ENCODE measurements at places on chromosomes 5 and 9.

GRCh38 chr5:175867587-175868347 is 3.6 kb upstream of the CPLX2 start:
- no peak for DNase-seq

DNA sequence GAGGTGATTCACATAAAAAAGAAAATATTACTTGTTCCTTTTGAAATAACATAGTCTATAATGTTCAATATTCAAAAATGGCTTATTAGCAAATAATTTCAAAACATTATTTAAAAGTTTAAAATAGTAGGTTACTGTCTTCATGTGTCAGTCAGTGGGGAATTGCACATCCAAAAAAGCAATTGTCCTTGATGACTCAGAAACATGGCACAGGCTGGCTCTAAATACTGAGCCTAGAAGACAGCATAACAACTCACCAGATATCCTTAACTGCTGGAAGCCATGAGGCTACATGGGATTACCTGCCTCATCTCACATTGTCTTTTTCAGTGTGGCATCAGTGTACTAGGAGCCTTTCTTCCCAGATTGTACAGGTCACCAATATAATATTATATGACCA is 439.5 kb upstream of the RGMB start:
- no peak for DNase-seq

DNA sequence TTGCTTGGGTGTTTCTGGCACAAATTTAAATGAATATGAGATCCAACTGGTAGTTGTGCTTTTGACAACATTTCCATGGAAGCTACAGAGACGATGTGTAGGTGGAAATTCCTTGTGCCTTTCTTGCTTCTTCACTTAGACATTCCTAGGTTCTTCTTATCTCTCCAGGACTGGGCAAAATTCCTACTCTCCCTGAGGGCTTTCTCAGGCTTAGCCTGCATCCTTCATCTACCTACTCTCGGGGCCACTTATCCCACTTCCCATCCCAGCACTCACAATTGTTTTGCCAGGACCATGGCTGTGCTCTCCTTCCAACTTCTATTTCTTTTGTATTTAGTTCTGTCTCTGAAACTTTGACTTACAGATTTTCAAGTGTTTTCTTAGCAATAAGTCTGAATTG is 17.8 kb upstream of the SPINK1 start:
- no peak for DNase-seq

DNA sequence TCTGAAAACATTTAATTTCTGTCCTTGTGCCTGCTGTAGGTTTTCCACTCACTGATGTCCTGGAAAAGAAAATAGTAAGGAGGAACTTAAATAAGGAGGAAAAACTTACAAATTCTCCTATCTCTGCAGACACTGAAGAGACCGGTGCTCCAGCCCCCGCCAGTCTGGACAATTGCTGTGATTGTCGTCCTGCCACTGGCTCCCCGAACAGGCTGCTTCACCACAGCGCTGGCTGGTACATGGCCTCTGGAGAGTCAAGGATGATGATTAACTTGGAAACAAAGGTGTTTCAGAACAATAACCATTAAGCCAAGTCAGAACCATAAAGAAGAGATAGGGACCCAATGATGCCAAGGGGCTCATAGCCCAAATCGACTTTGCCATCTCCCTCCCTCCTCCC is 7.3 kb downstream of the PLAC8L1 start:
- DNase-seq: no peak

- peak; percentile 62 for DNase-seq
These were observed 170.3 kb downstream of the PDZD2 start for GRCh38 chr5:31809050-31809870.

DNA sequence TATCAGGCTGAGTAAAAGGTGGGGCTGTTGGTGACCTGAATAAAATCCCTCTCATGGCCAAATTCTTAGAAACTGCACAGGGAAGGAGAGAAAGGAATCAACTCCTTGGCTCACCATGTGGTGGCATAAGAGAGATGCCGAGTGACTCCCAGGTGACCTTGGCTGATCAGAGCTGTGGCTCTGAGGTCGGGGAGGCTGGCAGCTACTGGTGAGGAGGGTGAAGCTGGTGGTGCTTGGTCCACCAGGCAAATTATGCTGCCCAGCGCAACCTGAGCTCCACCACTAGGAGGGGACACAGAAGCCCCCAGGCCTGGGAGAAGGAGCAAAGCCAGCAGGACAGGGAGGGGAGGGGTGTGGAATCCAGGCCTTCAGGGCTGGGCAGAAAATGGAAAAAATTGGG is 111.2 kb upstream of the IL12B start:
- DNase-seq: no peak

- DNase-seq: no peak
These were observed 31.9 kb upstream of the HAND1 start for GRCh38 chr5:154509784-154510555.

DNA sequence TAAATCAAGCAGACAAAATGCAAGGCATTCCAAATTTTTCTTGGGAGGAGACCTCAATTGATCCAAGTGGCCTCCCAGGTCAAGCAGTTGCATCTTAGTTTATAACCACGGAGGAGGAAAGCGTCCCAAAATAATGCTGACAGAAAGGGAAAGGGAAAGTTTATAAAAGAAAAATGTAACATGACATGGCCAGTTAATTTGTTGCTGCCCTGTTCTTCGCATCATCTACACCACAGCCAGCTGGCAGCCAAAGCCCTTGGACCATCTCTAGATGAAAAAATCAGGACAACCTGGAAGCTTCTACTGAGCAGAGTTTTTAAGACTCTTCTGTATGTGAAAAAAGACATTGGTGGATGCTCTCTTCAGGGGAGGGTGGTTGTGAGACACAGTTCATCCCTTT is 128.8 kb upstream of the FBXL7 start:
- DNase-seq: no peak

DNA sequence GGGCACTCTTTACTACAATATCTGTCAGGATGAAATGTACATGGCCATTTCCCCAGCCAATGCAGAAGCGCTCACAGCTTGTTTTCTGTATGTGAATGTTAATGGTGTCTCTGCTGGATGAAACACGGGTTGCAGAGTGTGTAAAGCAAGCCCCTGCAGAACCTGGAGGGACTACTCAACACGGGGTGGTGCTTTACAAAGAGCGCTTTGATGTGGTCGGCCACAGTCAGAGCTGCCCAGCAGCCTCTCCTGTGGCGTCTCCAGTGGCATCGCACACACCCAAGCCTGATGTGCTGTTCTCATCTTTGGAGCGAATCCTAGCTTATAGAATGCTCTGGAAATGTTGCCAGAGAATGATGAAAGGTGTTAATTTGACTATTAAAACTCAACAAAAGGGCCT is 162.7 kb upstream of the NFIL3 start:
- no peak for DNase-seq

DNA sequence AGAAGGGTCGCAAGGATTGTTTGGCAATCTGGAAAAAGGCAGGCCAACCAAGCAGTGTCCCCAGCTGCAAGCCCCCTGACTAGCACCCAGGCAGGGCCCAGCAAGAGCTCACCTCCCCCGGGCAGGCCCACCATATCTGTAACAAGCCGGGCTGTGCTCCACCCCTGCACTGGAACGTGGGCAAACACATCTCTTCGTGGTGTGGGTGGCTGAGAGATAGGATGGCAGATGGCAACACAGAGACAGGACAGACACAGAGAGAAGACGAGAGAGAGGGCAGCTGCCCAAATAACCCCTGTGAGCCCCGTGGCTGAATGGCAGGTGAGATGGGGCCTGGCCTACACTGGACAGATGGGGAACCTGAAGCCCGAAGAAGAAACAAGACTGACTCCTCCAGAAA is 9.4 kb downstream of the BBLN start:
- DNase-seq: no peak

DNA sequence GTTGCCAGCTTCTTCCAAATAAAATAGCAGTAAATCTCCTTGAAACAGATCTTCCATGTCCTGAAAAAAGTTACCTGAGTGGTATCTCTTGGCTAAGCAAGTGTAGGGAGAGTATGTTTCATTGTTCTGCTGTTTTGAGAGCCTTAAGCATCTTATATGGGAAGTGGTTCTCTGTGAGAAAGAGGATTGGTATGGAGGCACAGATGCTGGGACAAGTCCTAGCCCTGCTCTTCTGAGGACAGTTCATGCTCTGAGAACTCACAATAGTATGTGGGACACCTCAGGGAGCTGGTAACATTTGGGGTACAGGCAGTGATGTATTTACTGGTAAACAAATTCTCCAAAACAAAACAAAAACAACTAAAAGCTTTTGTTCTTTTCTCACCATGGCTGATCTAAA is 2.0 kb downstream of the PPP3R2 start:
- no peak for DNase-seq

GRCh38 chr5:178207917-178208280 is 3.6 kb downstream of the HNRNPAB start:
- DNase-seq: no peak

- peak; percentile 68 for DNase-seq
These were observed 89.0 kb upstream of the MAP1B start for GRCh38 chr5:72018143-72018803.

DNA sequence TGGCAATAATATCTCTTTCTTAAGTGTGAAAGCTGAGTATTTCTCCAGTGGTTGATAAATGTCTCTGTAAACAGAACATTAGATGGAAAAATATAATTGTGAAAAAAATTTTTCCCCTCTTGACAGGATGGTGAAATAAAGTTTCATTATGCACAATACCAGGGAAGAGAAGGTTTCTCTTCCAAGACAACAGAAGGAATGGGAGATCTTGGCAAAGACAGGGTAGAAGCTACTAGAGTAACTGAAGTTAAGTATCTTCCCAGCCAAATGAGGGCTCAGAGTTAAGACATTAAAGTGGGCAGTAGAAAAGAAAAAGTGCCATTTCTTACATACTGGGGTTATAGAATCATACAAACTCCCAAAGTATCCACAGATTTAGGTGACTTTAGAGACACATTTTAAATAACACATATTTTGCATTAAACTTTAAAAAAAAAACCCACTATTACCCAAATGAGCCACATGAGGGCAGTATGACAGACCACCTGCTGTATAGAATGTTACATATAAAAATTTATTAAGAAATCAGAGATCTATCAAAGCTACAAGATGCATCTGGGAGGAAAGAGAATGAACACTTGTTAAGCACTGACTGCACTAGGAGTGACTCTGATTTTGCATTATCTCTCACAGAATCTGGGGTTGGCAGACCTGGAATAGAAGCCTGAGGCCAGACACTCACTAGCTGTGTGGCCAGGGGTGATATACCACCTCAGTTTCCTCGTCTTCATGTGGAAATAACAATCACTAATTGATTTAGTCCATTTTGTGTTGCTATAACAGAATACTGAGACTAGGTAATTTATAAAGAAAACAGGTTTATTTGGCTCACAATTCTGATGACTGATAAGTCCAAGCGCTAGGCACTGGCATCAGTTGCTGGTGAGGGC is 98.5 kb downstream of the ARSB start:
- DNase-seq: no peak

DNA sequence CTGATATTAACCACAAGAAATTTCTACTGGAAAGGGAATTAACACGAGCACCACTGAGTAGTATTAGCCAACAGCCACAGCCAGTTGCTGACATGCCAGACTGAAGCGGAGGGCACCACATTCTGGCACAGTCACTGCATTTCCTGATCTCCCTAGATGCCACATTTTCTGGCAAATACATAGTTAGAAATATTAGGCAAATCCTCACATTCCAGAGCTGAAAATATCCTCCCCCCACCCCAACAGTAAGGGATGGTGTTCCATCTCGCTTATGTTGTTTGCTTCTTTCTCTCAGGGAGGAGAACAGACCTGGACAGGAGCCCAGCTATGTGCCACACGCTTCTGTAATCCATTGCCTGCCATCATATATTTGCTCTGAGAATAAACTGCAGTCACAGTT is 32.8 kb upstream of the MCTP1 start:
- no peak for DNase-seq

DNA sequence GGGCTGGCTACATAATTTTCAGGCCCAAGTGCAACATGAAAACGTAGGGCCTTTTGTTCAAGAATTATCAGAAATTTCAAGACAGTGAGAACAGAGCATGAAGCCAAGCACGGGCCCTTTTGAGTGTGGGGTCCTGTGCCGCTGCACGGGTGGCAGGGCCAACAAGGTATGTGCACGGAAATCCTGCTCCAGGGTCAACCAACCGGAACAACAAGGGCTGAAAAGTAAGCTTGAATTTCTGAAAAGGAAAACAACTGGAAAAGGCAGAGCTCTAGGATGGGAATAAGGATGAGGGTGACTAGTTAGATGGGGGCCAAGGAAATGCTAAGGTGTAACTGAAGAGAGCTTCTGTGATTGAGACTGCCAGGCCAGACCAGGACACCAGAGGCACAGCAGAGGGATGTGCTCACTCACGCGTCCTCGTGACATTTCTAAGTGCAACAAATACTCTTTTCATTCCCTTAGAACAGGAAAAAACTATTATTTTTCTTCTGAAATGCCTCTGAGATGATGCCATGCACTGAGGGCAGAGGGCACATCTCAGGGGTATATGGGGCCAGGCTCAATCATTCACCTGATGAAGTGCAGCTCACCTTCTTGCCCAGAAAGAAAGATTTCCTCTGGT is 80.6 kb upstream of the LRRTM2 start:
- DNase-seq: no peak

GRCh38 chr5:135041726-135042125 is 7.7 kb upstream of the PITX1 start:
- no peak for DNase-seq

Measured in GM10248 (cell line).